ENCODE measurements at places on chromosomes 12 and 14.

DNA sequence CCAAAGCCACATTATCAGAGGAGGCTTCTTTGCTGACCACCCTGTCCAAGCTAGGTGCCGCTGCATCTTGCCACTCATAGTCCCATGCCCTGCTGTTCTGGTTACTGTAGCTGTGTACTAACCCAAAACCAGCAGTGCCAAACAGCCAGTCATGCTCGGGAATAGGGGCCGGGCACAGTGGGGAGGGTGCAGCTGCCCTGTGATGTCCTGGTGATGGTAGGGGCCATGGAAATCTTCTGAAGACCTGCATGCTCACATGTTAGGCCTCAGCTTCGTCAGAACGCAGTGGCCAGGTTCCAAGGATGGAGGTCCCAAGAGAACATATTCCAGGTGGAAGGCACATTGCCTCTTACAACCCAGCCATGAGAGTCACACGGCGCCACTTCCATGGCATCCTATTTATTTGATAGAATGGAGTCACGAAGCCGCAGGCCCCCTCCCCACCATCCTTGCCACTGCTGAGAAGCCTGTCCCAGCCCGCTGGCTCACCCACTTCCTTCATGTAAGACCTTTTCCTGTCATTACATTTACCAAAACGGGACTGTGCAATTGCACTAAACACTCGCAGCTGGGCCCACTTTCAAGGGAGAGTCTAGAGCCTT, 48.5 kb downstream of the FAM222A start:
- no peak for DNase-seq

GRCh38 chr14:30445011-30445793, 113.8 kb upstream of the G2E3 start:
- DNase-seq, result no peak

GRCh38 chr12:75651342-75651695, 139.9 kb upstream of the KRR1 start:
- no peak for DNase-seq

DNA sequence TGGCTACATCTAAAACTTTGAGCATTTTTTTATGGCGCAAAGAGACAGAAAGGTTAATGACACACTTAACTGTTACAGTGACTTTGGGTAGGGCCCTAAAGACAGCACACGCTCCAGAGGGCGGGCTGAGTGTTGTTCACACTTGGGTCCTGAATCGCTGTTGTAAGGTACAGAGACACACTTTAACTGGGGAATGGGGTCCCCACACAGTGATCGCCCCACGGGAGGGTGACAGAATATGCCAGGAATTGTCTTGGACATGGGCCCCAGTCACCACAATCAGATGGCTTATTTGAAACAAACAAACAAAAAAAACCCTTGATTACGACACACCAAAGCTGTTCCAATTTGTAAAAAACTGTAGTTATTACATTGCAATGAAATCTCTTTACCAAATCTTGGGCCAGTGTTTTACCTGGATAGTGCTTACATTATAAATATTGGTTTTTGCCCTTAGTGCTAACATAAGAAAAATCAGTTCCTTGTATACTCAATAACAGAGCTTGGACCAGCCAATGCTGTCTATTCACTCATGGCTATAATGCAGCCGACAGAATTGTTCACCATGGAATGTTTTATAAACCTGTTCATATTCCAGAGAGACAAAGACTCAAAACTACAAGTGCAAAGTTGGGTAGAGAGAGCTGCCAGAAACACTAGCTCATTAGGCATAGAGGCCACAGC, 28.3 kb downstream of the KCTD10 start:
- no peak for DNase-seq

- no peak for DNase-seq
Measured at GRCh38 chr14:36707570-36707969, 45.9 kb downstream of the PAX9 start.

DNA sequence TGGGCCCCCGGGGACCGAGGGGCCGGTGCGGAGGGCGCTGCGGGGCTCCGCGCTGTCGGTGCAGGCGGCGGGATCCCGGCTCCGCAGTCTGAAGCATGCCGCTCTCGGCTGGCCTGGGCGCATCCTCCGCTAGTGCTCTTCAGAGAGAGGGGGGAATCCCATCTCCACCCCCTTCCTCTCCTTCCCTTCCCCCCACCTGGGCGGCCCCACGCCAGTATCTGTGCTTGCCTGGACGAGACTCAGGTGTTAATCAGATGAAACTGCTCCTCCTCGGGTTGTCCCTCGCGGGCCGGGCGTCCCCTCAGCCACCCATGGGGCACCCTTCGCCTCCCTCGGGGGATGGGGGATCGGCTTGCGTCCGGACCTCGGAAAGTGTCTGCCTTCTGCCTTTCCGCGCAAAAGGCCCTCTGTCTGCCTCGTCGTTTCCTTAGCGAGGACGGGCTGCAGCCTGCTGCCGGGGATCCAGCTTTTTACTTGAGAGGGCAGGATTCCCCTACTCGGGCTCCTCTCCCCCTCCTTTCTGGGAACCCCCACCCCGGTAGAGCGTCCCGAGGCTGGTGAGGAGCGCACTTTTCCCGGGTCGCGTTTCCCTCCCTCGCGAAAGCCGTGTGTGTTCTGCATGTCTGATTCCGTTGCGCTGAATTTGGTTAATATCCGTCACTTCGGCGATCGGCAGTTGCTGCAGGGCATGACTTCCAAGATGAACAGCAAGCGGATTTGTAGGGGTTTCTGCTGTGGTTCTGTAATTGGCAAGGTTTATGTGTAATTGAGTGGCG, 1.1 kb downstream of the GPHN start:
- DNase-seq, result peak; percentile 36

DNA sequence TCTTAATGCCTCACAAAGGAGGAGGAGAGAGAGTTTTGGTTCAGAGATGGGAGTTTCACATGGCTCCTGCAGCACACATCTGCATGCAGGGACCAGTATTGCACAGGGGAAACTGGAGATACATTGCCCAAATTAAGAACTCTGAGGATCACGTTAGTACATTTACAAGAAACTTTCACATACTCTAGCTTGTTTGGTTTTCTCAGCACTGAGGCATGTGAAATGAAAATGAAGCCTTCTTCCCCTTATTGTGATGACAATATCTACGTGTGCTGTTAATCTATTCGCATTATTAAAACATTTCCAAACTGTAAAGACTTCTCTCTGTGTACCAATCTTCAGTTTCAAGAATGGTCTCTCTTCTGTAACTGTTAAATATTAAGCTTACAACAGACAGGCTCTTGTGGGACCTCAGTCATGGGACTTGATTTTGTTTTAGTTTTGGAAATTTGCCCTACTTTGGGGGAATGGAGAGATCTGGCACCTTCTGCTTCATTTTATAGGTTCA, 124.7 kb downstream of the DAAM1 start:
- DNase-seq, result no peak

GRCh38 chr14:71711619-71712018, 220.6 kb upstream of the RGS6 start:
- no peak for DNase-seq

- peak; percentile 86 for DNase-seq
Measured at GRCh38 chr14:106556665-106557289, 1030.4 kb downstream of the TMEM121 start.

DNA sequence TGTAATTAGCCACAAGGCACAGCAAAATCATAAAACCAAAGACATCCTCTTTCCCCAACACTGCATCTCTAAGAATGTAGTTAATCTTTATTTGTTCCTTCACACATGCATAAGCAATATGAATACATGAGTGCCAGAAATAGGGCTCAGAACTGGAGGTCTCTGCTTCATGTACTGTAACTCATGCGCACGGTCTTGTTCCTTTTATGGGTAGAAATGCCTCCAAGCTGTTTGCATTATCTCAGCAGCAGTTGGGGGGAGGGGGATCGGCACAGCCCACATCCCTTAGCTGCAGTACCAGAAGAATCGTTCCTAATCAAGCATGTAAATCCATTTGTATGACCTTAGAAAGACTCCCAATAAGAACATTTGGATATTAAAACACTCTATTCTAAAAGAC, 20.0 kb downstream of the RHOJ start:
- DNase-seq, result no peak

GRCh38 chr12:121295746-121296617, 527 bp downstream of the CAMKK2 start:
- no peak for DNase-seq

GRCh38 chr14:53062856-53063255, 90.3 kb downstream of the DDHD1 start:
- DNase-seq, result no peak

DNA sequence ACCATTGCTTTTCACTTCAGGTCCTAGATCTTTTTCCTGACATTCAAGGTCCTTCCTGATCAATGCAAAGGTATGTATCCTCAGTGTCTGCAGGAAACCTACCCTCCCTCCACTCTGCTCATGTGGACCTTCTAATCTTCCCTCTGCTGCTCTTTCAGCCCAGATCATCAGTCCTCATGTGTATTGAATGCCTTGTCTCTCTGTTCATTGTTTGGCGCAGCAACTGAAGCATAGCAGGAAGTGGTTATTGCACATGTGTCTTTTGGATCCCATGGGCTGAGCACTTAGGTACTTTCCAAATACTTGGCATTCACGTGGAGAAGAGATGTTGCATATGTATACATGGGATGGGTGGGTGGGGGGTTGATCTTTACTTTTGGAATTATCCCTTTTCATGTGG, 4.3 kb upstream of the NIN start:
- no peak for DNase-seq

DNA sequence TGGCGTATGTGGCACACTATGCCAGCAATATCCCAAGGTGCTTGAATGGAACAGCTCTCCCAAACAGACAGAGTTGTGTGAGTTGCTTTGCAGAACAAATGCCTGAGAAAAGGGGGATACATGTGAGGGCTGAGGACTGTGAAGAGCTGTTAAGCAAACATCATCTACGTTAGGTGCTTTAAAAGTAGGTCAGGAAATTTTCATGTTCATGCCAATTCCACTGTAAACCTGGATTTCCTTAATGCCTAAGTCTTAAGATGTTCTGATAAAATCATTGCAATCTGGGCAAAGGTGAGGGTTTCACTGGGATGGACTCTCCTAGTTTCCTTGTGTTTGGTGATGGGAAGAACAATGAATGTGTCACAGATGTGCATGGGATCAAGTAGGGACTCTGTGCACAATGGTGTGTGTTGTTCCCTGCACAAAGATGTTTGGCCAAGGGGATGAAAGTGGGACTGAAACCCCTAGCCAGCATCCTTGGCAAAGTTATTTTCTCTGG, 227.9 kb downstream of the KTN1 start:
- DNase-seq, result no peak

GRCh38 chr12:12230275-12230674, 36.6 kb downstream of the LRP6 start:
- DNase-seq, result no peak

- DNase-seq, result no peak
Measured at GRCh38 chr14:82011460-82011859, 477.8 kb upstream of the SEL1L start.

- DNase-seq, result no peak
Measured at GRCh38 chr12:65925626-65926025, 101.3 kb downstream of the HMGA2 start.

GRCh38 chr12:94263011-94263811, 114.8 kb downstream of the PLXNC1 start:
- DNase-seq, result peak; percentile 40

GRCh38 chr14:64112867-64113678, 181.1 kb downstream of the ESR2 start:
- no peak for DNase-seq

GRCh38 chr14:74618078-74618952, 6.3 kb upstream of the LTBP2 start:
- peak; percentile 35 for DNase-seq

DNA sequence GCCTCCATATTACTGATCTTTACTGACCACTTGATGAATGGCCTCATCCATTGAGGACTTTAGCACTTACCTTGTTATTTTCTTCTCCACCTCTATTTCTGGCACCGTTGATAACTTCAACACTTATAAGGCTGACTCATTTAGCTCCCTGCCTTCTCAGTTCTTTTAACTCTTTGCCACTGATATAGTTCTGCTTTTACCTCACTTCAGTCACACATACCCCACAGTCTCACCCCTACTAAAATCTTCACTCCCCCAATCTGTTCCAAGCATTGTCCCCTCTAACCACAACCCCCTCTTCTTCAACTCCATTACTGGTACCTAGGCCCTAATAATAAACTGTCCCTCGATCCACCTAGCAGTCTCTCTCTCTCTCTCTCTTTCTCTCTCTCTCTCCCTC, 141.0 kb downstream of the PAH start:
- DNase-seq, result no peak
